ENCODE measurements at places on chromosomes 2 and 18. TPM values are rescaled to one million over a fixed set of nuclear protein-coding genes. Genes with fewer than 3 reads are reported as not detected.

WDCP gene
- 4.4 TPM for total RNA-seq

ERFE gene
- total RNA-seq: not detected

LIPT1 gene
- 6.2 TPM for total RNA-seq

RUFY4 gene
- 0.95 TPM for total RNA-seq

GRCh38 chr2:229099231-229099630 lies 171.9 kb downstream of the PID1 start:
- no peak for DNase-seq

DNA sequence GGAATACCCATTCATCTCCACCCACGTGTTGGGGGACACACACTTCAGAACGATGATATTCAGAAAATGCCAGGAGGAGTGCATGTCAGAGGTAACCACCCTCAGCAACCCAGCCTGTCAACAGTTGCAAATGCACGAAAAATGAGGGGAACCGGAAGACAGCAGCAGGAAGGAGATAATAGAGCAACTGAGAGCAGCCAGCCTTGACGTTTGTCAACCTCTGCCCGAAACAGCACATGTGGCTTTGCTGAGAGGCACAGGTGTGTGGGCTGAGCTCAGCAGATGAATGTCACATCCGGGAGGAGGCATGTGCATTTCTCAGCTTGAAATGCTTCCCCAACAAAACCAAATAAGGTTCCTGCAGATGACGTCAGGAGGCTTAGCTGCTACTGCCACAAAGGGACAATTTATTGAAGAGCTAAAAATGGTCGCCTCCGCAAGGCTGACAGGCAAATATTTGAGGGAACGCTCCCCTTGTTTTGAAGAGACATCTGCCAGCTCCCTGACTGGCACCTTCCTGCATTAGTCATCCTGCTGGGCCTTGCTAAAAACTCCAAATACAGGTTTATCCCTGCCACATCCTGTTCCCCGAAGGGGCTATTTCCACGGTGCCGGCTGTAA lies 419.0 kb downstream of the NBAS start:
- DNase-seq: no peak

DNA sequence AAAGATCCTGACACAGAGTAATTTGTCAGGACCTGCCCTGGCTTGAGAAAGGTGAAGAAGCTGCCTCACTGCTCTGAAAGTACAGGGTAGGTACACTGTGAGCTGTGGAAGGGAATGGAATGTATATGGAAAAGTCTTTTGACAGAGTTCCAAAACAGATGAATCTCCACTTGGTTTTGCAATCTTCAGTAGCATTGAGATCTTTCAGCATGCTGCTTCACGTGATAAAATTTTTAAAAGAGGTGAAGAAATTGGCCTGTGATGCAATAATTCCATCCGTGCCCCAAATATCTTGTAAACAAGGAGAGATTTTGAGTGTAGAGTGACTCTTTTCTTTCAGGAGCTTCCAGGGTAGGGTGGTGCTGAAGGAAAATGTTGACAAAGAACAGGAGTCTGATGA lies 123.1 kb downstream of the OSR1 start:
- DNase-seq: no peak

Measured in omental fat pad (tissue), 4 donors.